Nephron progenitor cell (in vitro differentiated cells): ENCODE measurements at places on chromosomes 5 and 9.

GRCh38 chr9:93089024-93089423 lies 7.0 kb upstream of the CARD19 start:
- no peak overlapping the region for H3K4me3 ChIP-seq
- no peaks in the 10 kb centered on the region for H3K27me3 ChIP-seq
- peaks cover 5% of the 10 kb centered on the region for H3K36me3 ChIP-seq
- no peak for DNase-seq

DNA sequence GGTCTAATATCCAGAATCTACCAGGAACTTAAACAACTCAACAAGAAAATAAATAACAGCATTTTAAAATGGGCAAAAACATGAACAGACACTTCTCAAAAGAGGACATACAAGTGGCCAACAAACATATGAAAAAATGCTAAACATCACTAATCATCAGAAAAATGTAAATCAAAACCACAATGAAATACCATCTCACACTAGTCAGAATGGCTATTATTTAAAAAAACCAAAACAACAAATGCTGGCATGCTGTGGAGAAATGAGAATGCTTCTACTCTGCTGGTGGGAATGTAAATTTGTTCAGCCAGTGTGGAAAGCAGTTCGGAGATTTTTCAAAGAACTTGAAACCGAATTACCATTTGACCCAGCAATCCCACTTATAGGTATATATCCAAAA lies 63.1 kb downstream of the ADAMTS6 start:
- no peak for DNase-seq
- H3K27ac ChIP-seq, result no peak overlapping the region
- H3K4me3 ChIP-seq, result no peak overlapping the region
- H3K27me3 ChIP-seq, result peaks cover 7% of the 10 kb centered on the region

- H3K36me3 ChIP-seq, result no peaks in the 10 kb centered on the region
Observed at GRCh38 chr5:170266570-170267381, 30.8 kb downstream of the LCP2 start.

DNA sequence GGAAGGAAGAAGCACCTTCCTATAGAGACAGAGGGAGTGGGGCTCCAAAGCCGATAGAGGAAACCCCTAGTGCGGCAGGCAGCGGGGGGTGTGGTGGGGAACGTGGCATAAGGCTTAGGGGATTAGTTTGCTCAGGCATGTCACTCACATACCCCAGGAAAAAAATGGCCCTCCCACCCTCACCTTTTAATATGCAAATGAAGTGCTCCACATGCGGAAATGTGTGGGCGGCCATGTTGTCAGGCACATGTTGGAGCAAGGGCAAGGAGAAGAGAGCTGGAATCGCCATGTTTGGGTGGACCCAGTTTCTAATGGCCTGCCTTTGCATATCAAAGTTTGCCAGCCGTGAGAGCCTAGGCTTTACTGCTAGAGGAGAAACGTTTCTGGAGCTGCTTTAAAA lies 758.8 kb downstream of the NR2F1-AS1 start:
- no peak overlapping the region for H3K4me3 ChIP-seq
- peaks cover 6% of the 10 kb centered on the region for H3K36me3 ChIP-seq
- H3K27me3 ChIP-seq, result peaks cover 4% of the 10 kb centered on the region
- no peak overlapping the region for H3K27ac ChIP-seq
- H3K4me1 ChIP-seq, result peaks cover 9% of the 10 kb centered on the region

DNA sequence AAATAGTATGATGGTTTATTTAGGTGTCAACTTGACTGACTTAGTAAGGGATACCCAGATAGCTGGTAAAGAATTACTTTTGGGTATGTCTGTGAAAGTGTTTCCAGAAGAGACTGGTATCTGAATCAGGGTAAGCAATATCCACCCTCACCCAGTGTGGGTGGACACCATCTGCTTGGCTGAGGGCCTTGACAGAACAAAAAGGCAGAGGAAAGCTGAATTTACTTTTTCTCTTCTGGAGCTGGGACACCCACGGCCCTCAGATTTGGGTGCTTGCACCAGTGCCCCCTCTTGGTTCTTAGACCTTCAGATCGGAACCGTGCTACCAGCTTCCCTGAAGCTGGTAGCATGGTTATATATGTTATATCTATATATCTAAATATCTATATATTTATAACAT lies 489.5 kb upstream of the MPDZ start:
- H3K36me3 ChIP-seq, result no peaks in the 10 kb centered on the region
- no peak overlapping the region for H3K4me3 ChIP-seq
- DNase-seq, result no peak
- no peaks in the 10 kb centered on the region for H3K4me1 ChIP-seq
- no peak overlapping the region for H3K27ac ChIP-seq
